ENCODE measurements at places on chromosomes 7 and 10. TPM values are rescaled to one million over a fixed set of nuclear protein-coding genes. Genes with fewer than 3 reads are reported as not detected.

The COMMD3 gene
- 37.5 TPM for total RNA-seq

The MGAM2 gene
- not detected for total RNA-seq

The PON1 gene
- not detected for total RNA-seq

The PRLHR gene
- not detected for total RNA-seq

The LDB3 gene
- total RNA-seq, result 8.3 TPM

The GDF2 gene
- not detected for total RNA-seq

The UCN3 gene
- not detected for total RNA-seq

The TRIM50 gene
- not detected for total RNA-seq

The AKR1C8 gene
- not detected for total RNA-seq

The GHRHR gene
- total RNA-seq, result not detected

The VCL gene
- total RNA-seq, result 50.5 TPM

GRCh38 chr7:87627634-87627994, 584 bp upstream of the RUNDC3B start:
- H3K4me3 ChIP-seq, result no peak overlapping the region
- no peaks in the 10 kb centered on the region for H3K36me3 ChIP-seq
- H3K4me1 ChIP-seq, result no peaks in the 10 kb centered on the region
- H3K27me3 ChIP-seq, result no peaks in the 10 kb centered on the region
- DNase-seq, result no peak
- H3K27ac ChIP-seq, result no peak overlapping the region

- no peak overlapping the region for H3K4me3 ChIP-seq
- H3K27ac ChIP-seq, result no peak overlapping the region
- no peaks in the 10 kb centered on the region for H3K27me3 ChIP-seq
- DNase-seq, result no peak
- H3K4me1 ChIP-seq, result no peaks in the 10 kb centered on the region
Measured at GRCh38 chr7:52825611-52826010, 209.8 kb upstream of the POM121L12 start.

- peaks cover 21% of the 10 kb centered on the region for H3K36me3 ChIP-seq
- H3K27me3 ChIP-seq, result no peaks in the 10 kb centered on the region
- peak overlapping the region; percentile 84 for H3K4me3 ChIP-seq
Measured at GRCh38 chr10:32959006-32959920, 1.2 kb upstream of the ITGB1 start.

DNA sequence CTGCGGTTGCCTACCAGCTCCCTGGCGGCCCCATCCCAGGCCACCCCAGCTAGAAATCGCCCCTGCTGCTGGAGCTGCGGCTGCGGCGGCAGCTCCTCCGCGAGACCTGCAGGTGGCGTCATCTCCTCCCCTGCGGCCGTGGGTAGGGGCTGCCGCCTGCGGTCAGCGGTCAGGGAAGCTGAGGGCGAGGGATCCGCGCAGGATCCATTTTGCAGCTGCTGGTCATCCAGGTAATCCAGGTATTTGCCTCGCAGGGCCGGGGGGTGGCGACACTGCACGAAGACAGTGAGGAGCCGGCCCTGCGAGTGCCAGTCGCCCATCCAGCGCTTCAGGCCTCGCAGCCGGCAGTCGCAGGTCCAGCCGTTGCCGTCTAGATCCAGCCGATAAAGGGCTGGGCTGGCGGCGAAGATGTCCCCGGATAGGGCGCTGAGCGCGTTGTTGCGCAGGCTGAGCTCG, 1.5 kb downstream of the TRIL start:
- no peak overlapping the region for H3K27ac ChIP-seq
- no peaks in the 10 kb centered on the region for H3K36me3 ChIP-seq
- no peaks in the 10 kb centered on the region for H3K4me1 ChIP-seq
- H3K4me3 ChIP-seq, result no peak overlapping the region
- no peak for DNase-seq
- peaks cover 3% of the 10 kb centered on the region for H3K27me3 ChIP-seq

DNA sequence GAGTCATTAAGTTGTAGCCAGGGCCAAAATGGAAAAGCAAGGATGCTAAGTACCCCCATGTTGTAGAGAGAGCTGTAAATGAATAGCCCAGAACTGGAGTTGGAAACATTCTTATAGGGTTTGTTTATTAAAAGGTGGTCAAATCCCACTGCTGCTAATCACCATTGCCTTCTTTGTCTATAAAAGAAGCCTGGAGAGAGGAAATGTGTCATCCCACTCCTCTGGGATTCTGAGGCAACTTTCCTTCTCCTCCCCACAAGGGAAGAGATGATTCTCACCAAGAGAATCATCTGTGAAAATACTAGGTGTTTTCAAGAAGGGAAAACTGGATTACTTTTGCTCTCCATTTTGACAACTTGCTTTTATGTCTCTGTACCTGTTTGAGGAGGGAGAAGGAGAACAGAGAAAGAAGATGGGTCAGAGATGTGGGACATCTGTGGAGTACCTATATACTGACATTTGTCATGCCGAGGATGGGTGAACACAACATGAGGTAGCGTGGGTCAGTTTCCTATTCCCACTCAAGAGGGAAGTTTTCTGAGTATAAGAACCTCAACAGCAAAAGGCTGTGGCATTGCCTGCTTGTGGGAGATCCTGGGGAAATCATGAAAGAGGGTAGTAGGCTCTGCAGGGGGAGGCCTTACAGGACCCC, 262.2 kb downstream of the KIF20B start:
- H3K27me3 ChIP-seq, result no peaks in the 10 kb centered on the region
- no peak for DNase-seq
- no peak overlapping the region for H3K27ac ChIP-seq

- H3K4me1 ChIP-seq, result no peaks in the 10 kb centered on the region
- DNase-seq, result no peak
Measured at GRCh38 chr10:53403688-53404087, 631.1 kb upstream of the MBL2 start.

- no peaks in the 10 kb centered on the region for H3K36me3 ChIP-seq
- H3K27ac ChIP-seq, result no peak overlapping the region
- no peaks in the 10 kb centered on the region for H3K27me3 ChIP-seq
Measured at GRCh38 chr7:139658908-139659675, 118.7 kb downstream of the HIPK2 start.

DNA sequence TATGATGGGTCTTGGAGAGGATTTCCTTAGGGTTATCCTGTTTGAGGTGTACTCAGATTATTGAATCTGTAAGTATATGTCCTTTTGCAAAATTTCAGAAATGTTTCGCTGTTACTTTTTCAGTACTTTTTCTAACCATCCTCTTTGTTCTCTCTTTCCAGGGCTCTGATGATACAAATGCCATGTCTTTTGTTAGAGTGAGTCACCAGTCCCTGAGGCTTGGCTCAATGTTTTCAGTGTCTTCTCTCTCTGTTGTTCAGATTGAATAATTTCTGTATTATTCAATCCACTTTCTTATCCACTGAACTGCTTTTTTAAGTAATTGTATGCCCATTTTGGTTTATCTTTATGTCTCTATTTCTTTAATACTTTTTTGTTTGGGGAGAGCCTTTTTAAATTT, 449.4 kb downstream of the TNS3 start:
- no peaks in the 10 kb centered on the region for H3K27me3 ChIP-seq
- H3K36me3 ChIP-seq, result no peaks in the 10 kb centered on the region
- DNase-seq, result no peak

DNA sequence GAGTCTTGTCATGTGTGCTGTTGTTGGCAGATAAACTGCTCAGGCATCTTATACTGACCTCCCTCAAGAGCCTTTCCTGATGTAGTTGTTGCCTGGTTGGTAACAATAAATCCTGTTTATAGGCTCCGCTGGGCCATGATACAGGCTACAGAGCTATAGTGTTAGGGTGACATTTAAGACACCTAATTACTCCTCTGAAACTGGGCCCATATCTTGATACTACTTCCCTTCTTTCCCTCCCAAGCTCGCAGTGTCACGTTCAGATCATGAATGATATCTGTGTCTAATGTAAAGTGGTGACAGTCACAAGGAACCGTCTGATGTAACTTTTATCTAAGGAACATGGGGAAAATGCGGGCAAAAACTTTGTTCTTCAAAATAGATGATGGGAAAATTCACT, 35.4 kb downstream of the CROT start:
- H3K27me3 ChIP-seq, result no peaks in the 10 kb centered on the region
- no peak for DNase-seq
- H3K4me3 ChIP-seq, result no peak overlapping the region
- peaks cover 36% of the 10 kb centered on the region for H3K36me3 ChIP-seq
- H3K27ac ChIP-seq, result no peak overlapping the region

- H3K27me3 ChIP-seq, result no peaks in the 10 kb centered on the region
- no peak for DNase-seq
- no peak overlapping the region for H3K4me3 ChIP-seq
- H3K27ac ChIP-seq, result no peak overlapping the region
- H3K4me1 ChIP-seq, result no peaks in the 10 kb centered on the region
Measured at GRCh38 chr7:82110146-82110840, 333.3 kb downstream of the CACNA2D1 start.

- no peak overlapping the region for H3K4me3 ChIP-seq
- DNase-seq, result no peak
- no peaks in the 10 kb centered on the region for H3K36me3 ChIP-seq
- H3K27me3 ChIP-seq, result no peaks in the 10 kb centered on the region
Measured at GRCh38 chr10:131742500-131742951, 158.3 kb upstream of the PPP2R2D start.

DNA sequence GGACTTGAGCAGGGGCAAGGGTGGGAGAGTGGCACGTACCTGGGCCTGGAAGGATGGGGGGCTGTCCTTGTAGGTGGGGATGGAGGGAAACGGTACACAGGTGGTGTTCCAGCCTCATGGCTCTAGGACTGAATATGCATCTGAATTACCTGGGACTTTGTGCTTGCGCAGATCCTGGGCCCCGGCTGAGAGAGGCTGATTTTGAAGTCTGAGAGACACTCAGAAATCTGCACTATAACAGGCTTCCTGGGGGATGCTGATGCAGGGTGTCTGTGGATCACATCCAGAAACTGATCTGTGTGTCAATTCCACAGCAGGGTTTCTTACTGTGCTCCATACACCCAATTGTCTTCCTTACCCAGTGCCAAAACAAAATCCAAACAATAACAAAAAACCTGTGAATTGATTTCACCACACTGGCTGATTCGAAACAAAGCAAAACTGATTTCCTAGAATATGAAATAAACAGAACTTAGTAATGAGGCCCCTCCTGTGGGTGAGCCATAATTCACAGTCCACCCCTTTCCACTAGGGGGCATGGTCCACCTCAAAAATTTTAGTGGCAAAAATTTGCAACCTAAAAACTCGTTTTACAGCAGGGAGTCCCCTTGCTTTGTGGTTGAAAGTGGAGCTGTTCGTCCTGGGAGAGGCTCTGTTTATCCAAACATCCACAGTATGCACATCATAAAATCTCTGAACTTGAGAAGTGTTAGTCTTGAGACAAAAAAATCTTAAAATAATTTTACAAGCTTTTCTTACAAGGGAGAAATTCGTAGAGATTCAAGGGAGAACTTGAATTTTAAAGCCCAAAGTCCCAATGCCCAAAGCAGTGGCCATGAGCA, 32.0 kb upstream of the PLEKHA1 start:
- no peak overlapping the region for H3K27ac ChIP-seq
- no peak overlapping the region for H3K4me3 ChIP-seq
- peak; percentile 87 for DNase-seq
- H3K4me1 ChIP-seq, result peaks cover 40% of the 10 kb centered on the region
- no peaks in the 10 kb centered on the region for H3K27me3 ChIP-seq

DNA sequence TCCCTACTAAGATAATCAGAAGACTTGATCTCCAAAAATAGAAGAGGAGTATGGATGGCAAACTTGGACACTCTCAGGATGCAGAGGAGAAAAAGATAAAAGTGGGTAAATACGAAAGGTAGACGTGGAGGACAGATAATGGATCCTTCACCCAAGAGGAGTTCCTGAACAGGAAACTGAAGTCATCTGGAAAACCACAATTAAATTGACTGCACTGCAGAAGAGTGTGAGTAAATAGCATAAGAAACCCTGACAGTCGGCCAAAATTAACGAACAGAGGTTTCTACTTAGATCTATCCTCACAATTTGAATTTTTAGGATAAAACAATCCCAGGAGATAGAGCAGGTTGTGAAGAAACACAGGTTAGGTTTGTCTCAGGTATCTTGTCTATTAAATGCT, 70.5 kb downstream of the SDK1 start:
- no peaks in the 10 kb centered on the region for H3K36me3 ChIP-seq
- H3K4me3 ChIP-seq, result no peak overlapping the region
- DNase-seq, result no peak
- H3K27me3 ChIP-seq, result no peaks in the 10 kb centered on the region
- no peaks in the 10 kb centered on the region for H3K4me1 ChIP-seq
- no peak overlapping the region for H3K27ac ChIP-seq

- no peaks in the 10 kb centered on the region for H3K27me3 ChIP-seq
- H3K27ac ChIP-seq, result no peak overlapping the region
- no peaks in the 10 kb centered on the region for H3K36me3 ChIP-seq
- no peak for DNase-seq
- no peak overlapping the region for H3K4me3 ChIP-seq
Measured at GRCh38 chr10:29067628-29068027, 221.2 kb upstream of the LYZL1 start.

- no peak for DNase-seq
- H3K4me1 ChIP-seq, result no peaks in the 10 kb centered on the region
- H3K4me3 ChIP-seq, result no peak overlapping the region
- no peak overlapping the region for H3K27ac ChIP-seq
- H3K36me3 ChIP-seq, result no peaks in the 10 kb centered on the region
Measured at GRCh38 chr10:60704471-60704870, 73.8 kb upstream of the CDK1 start.

GRCh38 chr10:103616705-103617601, 123.4 kb downstream of the NEURL1 start:
- H3K36me3 ChIP-seq, result no peaks in the 10 kb centered on the region
- peak; percentile 73 for DNase-seq
- H3K4me1 ChIP-seq, result peaks cover 38% of the 10 kb centered on the region

GRCh38 chr10:126012485-126012884, 116.1 kb downstream of the FANK1 start:
- H3K27me3 ChIP-seq, result no peaks in the 10 kb centered on the region
- no peaks in the 10 kb centered on the region for H3K36me3 ChIP-seq
- no peak overlapping the region for H3K27ac ChIP-seq
- H3K4me3 ChIP-seq, result no peak overlapping the region
- DNase-seq, result no peak

GRCh38 chr7:111145472-111145871, 54.5 kb downstream of the LRRN3 start:
- no peaks in the 10 kb centered on the region for H3K36me3 ChIP-seq
- H3K4me1 ChIP-seq, result no peaks in the 10 kb centered on the region
- no peaks in the 10 kb centered on the region for H3K27me3 ChIP-seq
- no peak for DNase-seq
- no peak overlapping the region for H3K4me3 ChIP-seq

- DNase-seq, result no peak
- no peaks in the 10 kb centered on the region for H3K36me3 ChIP-seq
- no peaks in the 10 kb centered on the region for H3K4me1 ChIP-seq
- H3K27me3 ChIP-seq, result no peaks in the 10 kb centered on the region
- H3K4me3 ChIP-seq, result no peak overlapping the region
- no peak overlapping the region for H3K27ac ChIP-seq
Measured at GRCh38 chr7:46879783-46880182, 702.1 kb downstream of the TNS3 start.

- H3K27me3 ChIP-seq, result no peaks in the 10 kb centered on the region
- H3K4me1 ChIP-seq, result no peaks in the 10 kb centered on the region
- no peaks in the 10 kb centered on the region for H3K36me3 ChIP-seq
- no peak overlapping the region for H3K27ac ChIP-seq
- H3K4me3 ChIP-seq, result no peak overlapping the region
Measured at GRCh38 chr7:94099679-94100078, 95.5 kb upstream of the BET1 start.

- no peaks in the 10 kb centered on the region for H3K36me3 ChIP-seq
- no peaks in the 10 kb centered on the region for H3K27me3 ChIP-seq
- H3K4me3 ChIP-seq, result no peak overlapping the region
- H3K4me1 ChIP-seq, result peaks cover 16% of the 10 kb centered on the region
- H3K27ac ChIP-seq, result no peak overlapping the region
Measured at GRCh38 chr10:3622427-3622826, 162.6 kb downstream of the KLF6 start.

- no peak overlapping the region for H3K4me3 ChIP-seq
- H3K27ac ChIP-seq, result no peak overlapping the region
- H3K36me3 ChIP-seq, result no peaks in the 10 kb centered on the region
- peaks cover 6% of the 10 kb centered on the region for H3K4me1 ChIP-seq
Measured at GRCh38 chr10:32253276-32253675, 93.7 kb downstream of the EPC1 start.
